Muscle of arm (tissue), 14 donors: ENCODE measurements at places on chromosomes 6 and 20. TPM values are rescaled to one million over a fixed set of nuclear protein-coding genes. Genes with fewer than 3 reads are reported as not detected.

- peak; percentile 87 for DNase-seq
Measured at GRCh38 chr6:132130626-132131298, 179.6 kb upstream of the CCN2 start.

GRCh38 chr20:31835977-31836852 lies 9.2 kb downstream of the FOXS1 start:
- DNase-seq = no peak

DNA sequence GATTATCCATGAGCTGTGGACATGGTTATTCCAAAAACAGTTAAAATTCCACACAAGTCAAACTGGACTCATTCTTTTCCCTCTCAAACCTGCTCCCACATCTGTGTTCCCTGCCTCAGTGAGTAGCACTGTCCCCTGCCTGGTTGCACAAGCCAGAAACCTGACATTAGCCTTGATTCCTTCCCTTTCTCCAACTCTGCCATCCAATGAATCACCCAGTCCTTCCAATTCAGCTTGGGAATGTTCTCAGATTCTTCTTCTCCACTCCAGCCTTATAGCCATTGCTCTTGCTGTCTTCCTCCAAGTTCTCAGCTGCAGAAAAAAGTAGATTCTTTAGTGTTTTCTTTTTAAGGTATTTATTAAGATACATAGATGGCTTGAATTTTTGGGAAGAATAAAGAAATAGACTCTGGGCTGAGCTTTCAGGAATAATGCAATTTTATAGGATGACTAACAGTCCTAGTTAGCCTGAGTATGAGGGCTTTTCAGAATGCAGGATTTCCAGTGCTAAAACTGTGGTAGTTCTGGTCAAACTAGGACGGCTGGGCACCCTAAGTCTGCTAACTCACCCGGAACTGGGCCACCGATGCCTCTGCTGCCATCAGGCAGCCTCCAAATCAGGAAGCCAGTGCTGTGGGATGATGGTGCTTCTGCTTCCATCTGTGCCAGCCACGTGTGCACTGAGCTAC lies 18.2 kb upstream of the SASH1 start:
- no peak for DNase-seq

GRCh38 chr6:20853828-20854227 lies 319.6 kb downstream of the CDKAL1 start:
- DNase-seq = no peak

DNA sequence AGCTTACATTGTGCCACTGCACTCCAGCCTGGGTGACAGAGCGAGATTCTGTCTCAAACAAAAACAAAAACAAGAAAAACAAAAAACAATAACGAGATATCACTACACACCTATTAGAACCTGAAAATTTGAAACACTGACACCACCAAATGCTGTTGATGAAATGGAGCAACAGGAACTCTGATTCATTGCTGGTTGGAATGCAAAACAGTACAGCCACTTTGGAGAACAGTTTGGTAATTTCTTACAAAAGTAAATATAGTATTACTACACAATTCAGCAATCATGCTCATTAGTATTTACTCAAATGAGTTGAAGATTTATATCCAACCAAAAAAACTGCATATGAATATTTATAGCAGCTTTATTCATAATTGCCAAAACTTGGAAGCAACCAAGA lies 135.8 kb upstream of the AKIRIN2 start:
- no peak for DNase-seq

DNA sequence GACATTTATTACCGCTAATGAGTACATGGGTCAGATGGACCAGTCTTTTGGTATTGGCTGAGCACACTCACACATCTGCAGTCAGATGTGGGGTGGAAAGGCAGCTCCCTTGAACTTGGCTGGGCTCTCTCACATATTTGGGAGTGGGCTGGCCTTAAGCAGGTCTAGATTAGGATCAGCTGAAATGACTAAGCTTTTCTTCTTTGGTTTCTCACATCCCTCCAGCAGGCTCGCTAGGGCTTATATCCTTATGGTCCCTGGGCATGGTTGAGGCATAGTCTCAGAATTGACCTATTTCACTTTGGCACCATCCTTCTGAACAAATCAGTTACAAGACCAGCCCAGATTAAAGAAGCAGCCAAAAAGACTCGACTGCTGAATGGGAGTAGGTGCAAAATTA lies 14.4 kb upstream of the PLCB1 start:
- DNase-seq = no peak

GRCh38 chr6:24064106-24064505 lies 61.9 kb upstream of the NRSN1 start:
- no peak for DNase-seq

DNA sequence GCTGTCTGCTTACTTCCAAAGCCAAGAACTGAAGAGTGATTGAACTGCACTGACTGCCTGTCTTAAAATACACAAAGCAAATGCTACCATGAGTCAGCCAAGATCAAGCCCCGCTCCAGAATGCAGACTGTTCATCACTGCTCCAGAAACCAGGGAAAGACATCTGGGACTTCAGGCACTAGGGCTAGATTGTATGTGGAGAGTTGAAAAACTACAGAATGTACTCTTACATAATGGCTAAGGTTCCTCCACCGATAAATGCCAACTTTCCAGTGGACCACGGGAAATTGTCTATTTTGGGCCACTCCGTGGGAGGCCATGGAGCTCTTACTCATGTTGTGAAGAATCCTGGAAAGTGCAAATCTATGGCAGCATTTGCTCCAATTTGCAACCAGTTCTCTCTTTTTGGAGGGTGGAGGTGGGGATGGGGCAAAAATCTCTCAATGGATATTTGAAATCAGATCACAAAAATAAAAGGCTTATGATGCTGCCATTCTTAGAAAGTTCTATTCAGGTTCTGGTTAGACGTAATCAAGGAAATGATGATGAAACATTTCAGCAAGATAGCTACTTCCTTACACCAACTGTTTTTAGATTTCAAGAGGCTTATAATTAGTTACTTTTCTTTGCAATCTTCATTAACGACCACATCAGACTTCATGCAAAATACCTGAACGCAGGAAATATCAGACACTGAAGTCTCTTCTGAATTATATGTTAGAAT lies 11.8 kb upstream of the CAP2 start:
- no peak for DNase-seq

GRCh38 chr6:49892280-49892679 lies 25.9 kb upstream of the CRISP1 start:
- DNase-seq = no peak

- no peak for DNase-seq
Measured at GRCh38 chr20:4127344-4127743, 112.0 kb upstream of the RNF24 start.

- no peak for DNase-seq
Measured at GRCh38 chr20:3847429-3847940, 851 bp downstream of the MAVS start.

DNA sequence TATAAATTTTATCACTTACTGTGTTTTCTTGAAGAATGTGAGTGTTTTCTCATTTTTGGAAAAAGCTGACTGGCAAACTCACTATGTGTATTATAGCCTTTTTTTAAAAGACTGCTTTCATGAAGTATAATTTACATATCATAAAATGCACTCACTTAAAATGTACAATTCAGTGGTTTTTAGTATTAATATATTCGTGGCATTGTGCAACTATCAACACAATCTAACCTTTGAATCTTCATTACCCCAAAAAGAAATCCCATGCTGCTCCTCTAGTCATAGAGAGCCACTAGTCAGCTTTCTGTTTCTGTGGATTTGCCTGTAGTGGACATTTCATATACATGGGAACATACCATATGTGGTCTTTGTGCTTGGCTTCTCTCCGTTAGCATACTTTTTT lies 143.8 kb downstream of the PLCB4 start:
- DNase-seq = no peak

- peak; percentile 93 for DNase-seq
Measured at GRCh38 chr20:50655311-50655880, 35.9 kb downstream of the RIPOR3 start.

GRCh38 chr20:22579711-22580697 lies 4.4 kb downstream of the FOXA2 start:
- no peak for DNase-seq

DNA sequence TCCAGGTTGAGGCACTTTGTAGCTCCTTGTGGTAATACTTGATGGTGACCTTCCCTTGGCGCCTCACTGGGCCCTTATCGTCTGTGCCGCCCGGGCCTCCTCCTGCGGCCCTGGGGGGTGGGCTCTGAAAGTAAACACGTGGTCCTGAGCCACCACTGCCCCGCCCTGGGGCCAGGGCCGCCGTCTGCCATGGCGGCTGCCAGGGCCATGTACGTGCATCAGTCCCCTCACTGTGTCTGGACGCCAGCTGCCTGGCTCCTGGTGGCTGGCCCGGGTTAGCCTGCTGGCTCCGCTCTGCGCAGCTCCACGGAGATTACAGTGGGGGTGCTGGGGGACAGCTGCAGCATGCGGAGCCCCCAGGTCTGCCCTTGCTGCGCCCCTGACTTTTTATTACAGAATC lies 81.8 kb upstream of the CENPW start:
- DNase-seq = no peak

DNA sequence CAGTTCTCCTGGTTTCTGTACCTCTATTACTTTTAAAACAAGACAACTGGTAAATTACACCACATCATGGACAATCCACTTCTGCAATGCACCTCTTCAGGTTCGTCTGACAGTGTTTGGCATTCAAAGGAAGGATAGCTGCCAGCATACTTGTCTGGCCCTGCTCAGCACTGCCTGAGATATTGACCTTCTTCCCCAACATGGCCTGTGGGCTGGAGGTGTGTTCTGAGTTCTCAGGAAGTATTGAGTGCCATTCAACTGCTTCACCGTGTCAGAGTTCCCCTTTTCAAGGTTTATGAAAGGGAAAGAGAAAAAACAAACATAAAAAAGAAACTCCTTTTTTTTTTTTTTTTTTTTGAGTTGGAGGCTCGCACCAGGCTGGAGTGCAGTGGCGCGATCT lies 267.9 kb upstream of the SASH1 start:
- DNase-seq = no peak

GRCh38 chr6:149961728-149962425 lies 1.9 kb upstream of the ULBP1 start:
- DNase-seq = no peak

DNA sequence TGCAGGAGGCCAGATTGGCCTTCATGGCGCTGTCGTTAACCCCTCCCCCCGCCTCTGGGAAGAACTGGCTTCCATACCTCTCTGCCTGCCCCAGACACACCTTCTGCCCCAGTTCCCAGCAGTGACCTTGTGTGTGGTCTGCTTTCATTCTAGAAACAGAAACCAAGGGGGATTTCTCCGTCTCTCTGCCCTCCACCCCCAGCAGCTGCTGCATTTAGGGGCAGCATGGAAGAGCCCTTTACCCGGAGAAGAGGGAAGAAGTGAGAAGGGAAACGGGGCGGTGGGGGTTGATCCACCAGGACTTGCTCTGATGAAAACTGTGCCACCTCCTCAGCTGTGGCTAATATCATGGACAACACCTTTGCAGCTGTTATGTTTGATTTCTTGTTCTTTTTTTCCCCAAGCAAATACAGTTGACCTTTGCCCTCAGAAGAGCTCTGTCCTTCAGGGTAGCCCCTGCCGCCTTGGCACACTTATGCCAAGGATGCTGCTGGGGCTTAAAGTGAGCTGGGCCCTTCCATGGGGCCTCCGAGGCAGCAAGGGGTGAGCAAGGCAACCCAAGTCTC lies 6.1 kb downstream of the GLP1R start:
- DNase-seq = no peak

GRCh38 chr6:1609041-1609647 lies 571 bp upstream of the FOXC1 start:
- DNase-seq = no peak

DNA sequence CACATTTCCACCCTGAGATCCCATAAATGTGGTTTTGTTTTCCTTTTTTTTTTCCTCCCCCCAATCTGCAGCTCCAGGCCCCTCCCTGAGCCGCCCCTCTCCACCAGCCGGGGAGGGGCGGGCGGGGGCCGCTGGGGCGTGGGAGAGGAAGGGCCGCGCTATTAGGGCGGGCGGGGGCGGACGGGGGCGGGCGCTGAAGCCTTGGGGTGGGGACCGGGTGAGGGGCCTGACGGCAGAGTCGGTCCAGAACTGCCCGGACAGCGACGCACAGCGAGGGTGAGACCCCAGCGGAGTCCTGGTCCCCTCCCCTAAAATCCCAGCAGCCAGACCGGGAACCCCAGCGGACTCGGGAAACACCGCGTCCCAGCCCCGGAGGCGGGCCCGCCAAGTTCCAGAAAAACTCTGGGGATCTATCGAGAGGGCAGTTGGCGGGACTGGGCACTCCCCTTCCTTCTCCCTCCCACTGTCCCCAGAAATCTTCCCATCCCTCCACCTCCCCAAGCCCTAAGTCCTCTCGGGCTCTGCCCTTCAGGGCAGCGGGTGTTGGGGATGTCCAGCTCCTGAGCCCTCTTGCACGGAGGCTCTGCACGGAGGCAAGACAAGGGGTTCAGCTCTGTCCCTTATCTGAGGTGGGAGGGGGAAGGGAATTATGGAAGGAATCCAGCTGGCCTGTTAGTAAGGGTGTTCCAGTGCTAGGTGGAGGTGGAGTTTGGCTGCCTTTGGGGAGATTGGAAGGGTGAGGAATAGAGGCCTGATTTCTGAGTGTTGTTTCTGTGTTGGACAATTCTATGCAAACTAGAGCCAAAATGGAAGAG lies at the start of gene PRICKLE4:
Gene PRICKLE4 (plus strand): TSS at position 232 of the 815 bp plus-strand sequence. CDS start 2,692 bp downstream, outside the sequence.
- DNase-seq = peak; percentile 48

DNA sequence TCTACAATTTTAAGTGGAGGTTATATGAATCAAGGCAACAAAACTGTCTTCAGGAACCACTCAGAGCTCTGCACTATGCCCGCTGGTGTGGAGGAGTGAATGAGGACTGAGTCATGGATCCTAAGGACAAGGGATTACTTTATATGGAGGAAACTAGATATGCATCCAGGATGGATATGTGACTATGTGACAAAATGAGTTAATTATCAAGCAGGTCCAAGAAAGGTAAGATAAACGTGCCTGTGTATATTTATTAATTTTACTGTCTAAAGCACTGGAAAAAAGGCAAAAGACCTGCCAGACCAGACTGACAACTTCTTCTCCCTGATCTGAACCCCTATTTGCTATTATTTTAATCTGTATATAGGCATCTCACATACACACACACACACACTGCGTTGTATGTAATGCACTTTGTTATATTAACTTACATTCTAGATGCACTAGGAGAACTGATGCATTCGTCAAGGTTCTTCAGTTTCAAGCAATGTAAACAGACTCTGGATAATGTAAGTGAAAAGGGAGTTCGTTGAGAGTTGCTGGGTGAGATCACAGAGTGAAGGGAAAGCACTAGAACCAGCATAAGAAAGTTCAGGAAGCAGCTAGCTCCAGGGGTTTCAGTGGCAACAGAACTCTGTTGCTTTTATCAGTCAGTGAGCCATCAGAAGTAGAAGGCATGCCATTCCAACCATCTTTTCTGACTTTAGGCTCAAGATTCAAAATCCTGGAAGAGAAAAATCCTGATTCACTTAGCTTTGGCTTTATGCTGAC lies 26.4 kb upstream of the ADGRG6 start:
- no peak for DNase-seq

GRCh38 chr20:50040432-50041245 lies 57.9 kb downstream of the SNAI1 start:
- DNase-seq = no peak

- no peak for DNase-seq
Measured at GRCh38 chr20:38866265-38867061, 59.8 kb upstream of the FAM83D start.

- DNase-seq = no peak
Measured at GRCh38 chr20:19768325-19768842, 10.3 kb downstream of the RIN2 start.

The ZNF165 gene
- 0.56 TPM for polyA plus RNA-seq

The MYBL2 gene
- polyA plus RNA-seq = 10.9 TPM

The ZBTB12 gene
- polyA plus RNA-seq = 7.6 TPM

The LKAAEAR1 gene
- not detected for polyA plus RNA-seq

The ULBP3 gene
- polyA plus RNA-seq = 2.0 TPM

The SLC22A7 gene
- 0.28 TPM for polyA plus RNA-seq

The NEURL2 gene
- not detected for polyA plus RNA-seq

The ULBP1 gene
- 0.79 TPM for polyA plus RNA-seq

The IRAK1BP1 gene
- 3.4 TPM for polyA plus RNA-seq

The FILIP1 gene
- polyA plus RNA-seq = 61.1 TPM

The RNF182 gene
- 1.6 TPM for polyA plus RNA-seq

The TMEM244 gene
- not detected for polyA plus RNA-seq
